Naive thymus-derived CD4-positive, alpha-beta T cell (primary cell): ENCODE measurements at places on chromosomes 16 and 17.

DNA sequence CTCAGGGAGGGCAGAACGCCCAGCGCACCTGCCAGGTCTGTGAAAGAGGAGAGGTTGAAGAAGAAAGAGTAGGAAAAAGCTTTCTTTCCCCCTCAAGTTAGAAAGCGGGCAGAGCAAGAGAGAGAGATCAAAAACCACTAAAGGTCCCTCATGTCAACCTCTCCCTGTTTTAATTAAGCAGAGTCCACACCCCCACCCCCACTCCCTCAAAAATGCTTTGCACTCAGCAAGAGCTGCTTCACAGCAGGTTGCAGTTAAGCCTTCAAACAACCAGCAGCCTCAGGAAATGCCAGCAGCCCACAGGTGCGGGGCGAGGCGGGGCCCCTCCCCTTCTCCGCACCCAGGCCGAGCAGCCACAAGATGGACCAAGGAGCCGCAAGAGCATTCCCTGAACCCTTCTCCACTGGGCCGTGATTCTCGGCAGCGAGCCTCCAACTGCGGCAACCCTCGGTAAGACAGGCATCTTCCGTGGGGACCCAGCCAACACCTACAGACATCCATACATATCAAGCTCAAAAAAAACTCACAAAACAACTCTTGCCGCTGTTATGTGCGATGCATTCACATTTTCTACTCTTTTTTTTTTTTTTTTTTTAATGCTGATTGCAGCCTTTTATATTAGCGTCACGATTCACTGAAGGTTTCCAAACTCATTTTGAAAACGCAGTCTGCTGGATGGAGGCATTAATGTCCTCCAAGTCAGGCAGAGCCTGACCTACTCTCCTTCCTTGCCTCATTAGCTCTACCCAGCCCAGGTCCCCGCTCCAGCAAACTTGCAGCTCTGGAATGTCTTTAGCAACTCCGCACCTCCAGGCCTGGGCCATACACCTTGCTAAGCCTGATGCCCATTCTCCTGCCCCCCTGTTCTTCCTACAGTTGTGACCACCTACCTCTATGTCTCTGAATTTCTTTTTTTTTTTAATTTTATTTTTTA lies 66.1 kb downstream of the AXIN2 start:
- DNase-seq: peak; percentile 45

DNA sequence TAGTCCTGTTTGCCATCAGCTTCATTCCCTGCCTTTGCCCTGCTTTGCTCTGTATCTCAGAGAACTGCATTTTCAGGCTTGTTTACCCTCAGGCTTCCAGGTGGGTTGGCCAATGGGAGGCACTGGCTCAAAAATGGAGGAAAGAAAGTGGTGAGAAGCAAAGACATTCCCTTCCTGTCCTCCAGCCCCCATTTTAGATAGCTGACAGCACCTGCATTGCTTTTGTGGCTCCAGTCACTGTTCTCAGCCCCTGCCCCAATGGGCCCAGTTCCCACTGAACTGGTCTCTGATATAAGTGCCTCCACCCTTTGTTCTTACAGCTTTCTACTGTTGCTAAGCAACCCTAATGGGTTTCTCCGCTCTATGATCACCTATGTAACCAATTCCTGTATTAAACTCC lies 19.4 kb upstream of the SDK2 start:
- no peak for DNase-seq

GRCh38 chr16:19748389-19749168 lies 30.5 kb downstream of the IQCK start:
- DNase-seq: no peak

DNA sequence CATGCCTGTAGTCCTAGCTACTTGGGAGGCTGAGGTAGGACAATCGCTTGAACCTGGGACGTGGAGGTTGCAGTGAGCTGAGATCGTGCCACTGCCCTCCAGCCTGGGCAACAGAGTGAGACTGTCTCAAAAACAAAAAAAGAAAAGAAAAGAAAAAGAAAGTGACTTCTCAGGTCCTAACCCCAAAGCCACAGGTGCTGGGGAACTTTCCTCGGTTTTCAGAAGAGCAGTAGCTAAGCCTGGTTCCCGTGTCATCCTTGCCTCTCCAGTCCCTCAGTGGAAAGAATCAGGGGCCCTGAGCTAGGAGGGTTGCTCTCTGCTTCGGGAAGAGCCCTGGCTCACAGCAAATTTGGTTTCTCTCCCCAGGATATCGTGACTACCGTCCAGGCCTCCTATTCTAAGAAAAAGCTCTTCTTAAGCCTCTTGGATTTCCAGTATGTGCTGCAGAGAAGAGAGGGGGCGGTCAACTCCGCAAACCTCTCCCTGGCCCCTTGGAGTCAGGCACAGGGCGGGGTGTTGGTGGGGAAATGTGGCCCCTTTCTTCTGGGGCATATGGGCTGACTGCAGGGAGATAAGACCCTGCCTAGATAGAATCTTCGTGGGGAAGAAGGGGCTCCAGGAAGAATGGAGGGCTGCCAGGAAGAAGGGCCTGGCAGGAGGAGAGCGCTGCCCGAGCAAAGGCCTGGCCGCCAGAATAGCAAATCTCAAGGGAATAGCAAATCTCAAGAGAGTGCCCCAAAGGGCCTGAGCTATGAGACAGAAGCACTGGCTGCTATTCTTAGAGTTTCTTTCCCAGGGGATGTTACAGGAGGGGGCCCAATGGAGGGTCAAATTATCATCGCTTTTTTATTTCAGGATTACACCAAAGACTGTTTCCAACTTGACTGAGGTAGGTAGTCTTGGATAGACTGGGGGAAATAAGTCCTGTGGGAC lies 8.3 kb upstream of the NLRC5 start:
- no peak for DNase-seq

- DNase-seq: peak; percentile 58
These were observed 60.9 kb downstream of the RPTOR start for GRCh38 chr17:80605326-80606066.

GRCh38 chr17:27430882-27431491 lies 25.3 kb upstream of the KSR1 start:
- no peak for DNase-seq

- DNase-seq: no peak
These were observed 467.0 kb upstream of the C16orf82 start for GRCh38 chr16:26599785-26600104.

DNA sequence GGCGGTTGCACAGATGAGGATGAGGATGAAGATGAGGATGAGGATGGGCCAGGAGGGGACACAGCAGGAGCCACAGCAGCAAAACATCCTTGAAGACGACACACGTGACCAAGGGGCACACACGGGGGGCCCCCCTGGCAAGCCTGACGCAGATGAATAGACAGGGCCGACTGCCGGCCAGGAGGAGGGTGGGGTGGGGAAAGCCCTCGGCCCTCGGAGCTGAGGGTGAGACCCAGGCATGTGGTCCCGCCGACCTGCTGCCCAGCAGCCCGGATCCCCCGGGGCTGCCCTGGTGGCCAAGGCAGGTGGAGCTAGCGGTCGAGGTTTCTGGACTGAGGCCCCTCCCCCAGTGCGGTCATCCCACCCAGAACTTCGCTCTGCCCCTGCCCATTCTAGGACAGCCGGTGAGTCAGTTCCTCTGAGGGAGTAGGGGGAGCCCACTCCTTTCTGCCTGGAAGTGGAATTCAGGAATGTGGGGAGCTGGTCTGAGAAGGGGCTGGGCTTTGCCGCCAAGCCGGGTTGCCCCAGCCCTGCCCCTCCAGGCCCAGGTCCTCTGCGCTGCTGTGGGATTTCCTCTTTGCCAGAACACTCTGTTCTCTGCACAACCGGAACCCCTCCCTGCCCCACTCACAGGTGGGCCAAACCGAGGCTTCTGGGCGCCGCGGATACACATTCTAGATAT lies 9.9 kb downstream of the CYGB start:
- peak; percentile 63 for DNase-seq

DNA sequence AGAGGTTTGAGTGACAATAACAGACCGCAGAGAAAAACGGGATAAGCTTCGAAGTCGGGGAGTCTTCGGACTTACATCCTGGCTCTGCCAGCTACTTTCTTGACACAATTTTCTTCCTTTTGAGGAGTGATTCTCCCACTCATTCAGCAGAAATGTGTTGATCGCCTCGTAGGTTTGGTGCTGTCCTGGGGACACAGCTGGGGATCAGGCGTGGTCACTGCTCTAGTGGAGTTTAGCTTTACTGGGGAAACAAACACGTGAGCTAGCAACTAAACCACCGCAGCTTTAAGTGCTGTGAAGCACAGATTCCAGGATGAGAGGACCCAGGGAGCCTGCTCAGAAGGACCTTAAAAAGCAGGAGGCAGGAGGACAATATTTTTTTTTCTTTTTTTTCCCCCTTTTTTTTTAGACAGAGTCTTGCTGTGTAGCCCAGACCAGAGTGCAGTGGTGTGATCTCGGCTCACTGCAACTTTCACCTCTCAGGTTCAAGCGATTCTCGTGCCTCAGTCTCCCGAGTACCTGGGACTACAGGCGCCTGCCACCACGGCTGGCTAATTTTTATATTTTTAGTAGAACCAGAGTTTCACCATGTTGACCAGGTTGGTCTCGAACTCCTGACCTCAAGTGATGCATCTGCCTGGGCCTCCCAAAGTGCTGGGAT lies 858 bp downstream of the NUBP1 start:
- DNase-seq: no peak

DNA sequence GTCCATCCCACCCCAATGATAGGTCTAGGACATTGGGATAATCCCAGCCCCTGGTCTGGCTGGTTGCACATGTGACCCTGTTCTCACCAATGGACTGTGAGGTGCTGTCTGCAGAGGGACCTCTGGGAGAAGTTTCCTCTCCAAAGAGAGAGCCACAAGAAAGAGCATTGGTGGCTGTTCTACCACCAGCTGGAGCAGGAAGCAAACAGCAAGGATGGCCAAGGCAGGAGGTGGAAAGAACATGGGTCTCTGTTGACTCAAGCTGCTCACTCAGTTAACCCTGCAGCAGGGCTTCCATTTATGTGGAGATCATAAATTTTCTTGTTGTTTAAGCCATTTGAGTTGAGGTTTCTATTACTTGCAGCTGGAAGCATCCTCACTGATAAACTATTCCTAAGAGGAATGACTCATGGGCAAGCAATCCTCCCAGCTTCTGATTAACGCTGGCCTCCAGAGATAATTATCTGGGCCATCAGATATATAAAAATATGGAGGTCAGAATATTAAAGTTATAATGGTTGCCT lies 52.6 kb downstream of the CYB5B start:
- DNase-seq: no peak

GRCh38 chr17:16880843-16881230 lies 91.1 kb downstream of the TNFRSF13B start:
- DNase-seq: no peak
